ENCODE measurements at places on chromosomes 1 and 21. TPM values are rescaled to one million over a fixed set of nuclear protein-coding genes. Genes with fewer than 3 reads are reported as not detected.
A peak's percentile ranks its signal among the peaks of the same experiment; 100 is the strongest.

GRCh38 chr1:194024659-194025058 is 838.2 kb upstream of the B3GALT2 start:
- H3K36me3 ChIP-seq = no peaks in the 10 kb centered on the region
- no peak overlapping the region for H3K4me3 ChIP-seq
- no peak for DNase-seq

DNA sequence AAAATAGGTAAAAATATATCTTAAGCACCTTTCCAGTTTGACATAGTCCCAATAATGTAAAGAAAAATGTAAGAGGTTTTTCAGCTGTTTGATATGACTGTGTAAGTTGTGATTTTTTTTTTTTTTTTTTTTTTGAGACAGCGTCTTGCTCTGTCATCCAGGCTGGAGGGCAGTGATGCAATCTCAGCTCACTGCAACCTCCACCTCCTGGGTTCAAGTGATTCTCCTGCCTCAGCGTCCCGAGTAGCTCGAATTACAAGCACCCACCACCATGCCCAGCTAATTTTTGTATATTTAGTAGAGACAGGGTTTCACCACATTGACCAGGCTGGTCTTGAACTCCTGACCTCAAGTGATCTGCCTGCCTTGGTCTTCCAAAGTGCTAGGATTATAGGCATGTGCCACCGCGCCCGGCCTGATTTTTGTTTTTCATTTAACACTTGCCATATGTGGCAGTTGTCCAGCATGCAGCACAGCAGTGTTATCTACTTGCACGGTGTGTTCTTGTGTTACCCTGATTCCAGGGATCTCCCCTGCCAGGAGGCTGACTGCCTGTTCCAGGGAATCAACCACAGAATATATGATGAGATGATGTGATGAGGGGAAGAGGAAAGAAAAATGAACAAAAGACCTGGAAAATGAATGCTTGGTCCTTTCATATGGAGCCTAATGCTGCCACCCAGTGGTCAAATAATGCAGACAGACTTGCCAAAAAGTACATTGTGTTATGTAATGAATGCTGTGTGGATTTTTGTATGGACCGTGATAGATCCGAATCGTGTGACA is 79.0 kb downstream of the RAVER2 start:
- H3K27ac ChIP-seq = no peak overlapping the region
- peak; percentile 77 for DNase-seq
- no peaks in the 10 kb centered on the region for H3K27me3 ChIP-seq
- H3K4me3 ChIP-seq = no peak overlapping the region
- H3K4me1 ChIP-seq = no peaks in the 10 kb centered on the region

- no peak for DNase-seq
- peaks cover 20% of the 10 kb centered on the region for H3K27me3 ChIP-seq
- H3K4me1 ChIP-seq = peaks cover 57% of the 10 kb centered on the region
- no peak overlapping the region for H3K27ac ChIP-seq
- no peak overlapping the region for H3K4me3 ChIP-seq
- H3K36me3 ChIP-seq = peaks cover 35% of the 10 kb centered on the region
These were observed 4.9 kb downstream of the RHOC start for GRCh38 chr1:112702067-112702395.

GRCh38 chr1:43673261-43673660 is 23.3 kb downstream of the KDM4A start:
- peaks cover 83% of the 10 kb centered on the region for H3K36me3 ChIP-seq
- no peak for DNase-seq
- H3K27me3 ChIP-seq = no peaks in the 10 kb centered on the region
- no peaks in the 10 kb centered on the region for H3K4me1 ChIP-seq

GRCh38 chr1:58310881-58311280 is 235.6 kb downstream of the OMA1 start:
- no peak overlapping the region for H3K27ac ChIP-seq
- DNase-seq = no peak
- H3K4me3 ChIP-seq = no peak overlapping the region
- H3K27me3 ChIP-seq = no peaks in the 10 kb centered on the region
- H3K36me3 ChIP-seq = no peaks in the 10 kb centered on the region

DNA sequence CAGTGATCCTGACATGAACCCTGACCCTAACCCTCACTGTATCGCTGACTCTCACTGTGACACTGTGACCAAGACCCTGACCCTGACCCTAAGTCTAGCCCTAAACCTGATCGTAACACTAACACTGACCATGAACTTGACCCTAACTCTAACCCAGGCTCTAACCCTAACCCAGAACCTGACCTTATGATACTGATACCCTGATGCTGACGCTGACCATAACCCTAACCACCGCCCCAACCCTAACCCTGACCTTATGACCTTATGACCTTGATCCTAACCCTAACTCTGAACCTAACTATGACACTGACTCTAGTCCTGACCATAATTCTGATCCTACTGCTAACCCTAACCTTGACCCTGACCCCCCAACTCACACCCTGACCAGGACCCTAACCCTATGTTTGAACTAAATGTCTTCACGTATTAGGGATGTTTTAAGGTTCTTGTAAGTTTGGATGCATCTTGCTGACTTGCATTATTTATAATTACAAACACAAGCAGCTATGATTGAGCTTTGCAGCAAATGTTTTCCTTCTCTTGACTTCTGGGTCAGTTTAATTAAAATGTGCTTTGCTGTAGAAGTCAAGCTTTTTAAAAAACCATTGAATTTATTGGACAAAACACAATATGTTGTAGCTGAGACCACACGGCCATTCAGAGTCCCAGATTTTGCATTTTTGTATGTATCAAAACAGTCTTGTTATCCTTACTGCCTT is 23.9 kb upstream of the PRSS38 start:
- no peaks in the 10 kb centered on the region for H3K36me3 ChIP-seq
- H3K27ac ChIP-seq = no peak overlapping the region
- H3K27me3 ChIP-seq = peaks cover 4% of the 10 kb centered on the region
- DNase-seq = no peak
- H3K4me3 ChIP-seq = no peak overlapping the region
- peaks cover 13% of the 10 kb centered on the region for H3K4me1 ChIP-seq

DNA sequence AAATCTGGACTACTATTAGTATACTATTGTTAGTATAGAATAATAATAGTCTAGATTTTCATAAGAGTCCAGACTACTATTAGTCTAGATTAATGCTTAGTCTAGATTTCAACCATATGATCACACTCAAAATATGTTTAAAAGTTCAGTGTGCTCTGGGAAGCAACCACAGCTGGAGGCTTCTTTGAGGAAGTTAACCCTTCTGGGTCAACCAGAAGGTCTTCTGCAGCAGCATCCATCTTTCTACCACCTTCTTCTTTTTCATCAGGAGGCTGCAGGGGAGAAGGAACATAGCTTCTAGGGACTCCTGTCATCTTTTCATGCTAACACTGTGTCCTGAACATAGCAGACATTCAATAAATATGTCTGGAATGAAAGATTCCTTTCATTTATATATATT is 51.2 kb upstream of the DNAJC6 start:
- no peak overlapping the region for H3K27ac ChIP-seq
- DNase-seq = no peak
- no peak overlapping the region for H3K4me3 ChIP-seq
- no peaks in the 10 kb centered on the region for H3K36me3 ChIP-seq
- peaks cover 36% of the 10 kb centered on the region for H3K27me3 ChIP-seq
- peaks cover 4% of the 10 kb centered on the region for H3K4me1 ChIP-seq

- no peaks in the 10 kb centered on the region for H3K27me3 ChIP-seq
- peaks cover 7% of the 10 kb centered on the region for H3K36me3 ChIP-seq
- no peak overlapping the region for H3K4me3 ChIP-seq
- no peak overlapping the region for H3K27ac ChIP-seq
These were observed 32.9 kb downstream of the NRIP1 start for GRCh38 chr21:15031790-15032357.

- H3K27me3 ChIP-seq = no peaks in the 10 kb centered on the region
- peaks cover 15% of the 10 kb centered on the region for H3K36me3 ChIP-seq
- no peak overlapping the region for H3K27ac ChIP-seq
- DNase-seq = no peak
These were observed 21.9 kb upstream of the NBL1 start for GRCh38 chr1:19622204-19622603.

DNA sequence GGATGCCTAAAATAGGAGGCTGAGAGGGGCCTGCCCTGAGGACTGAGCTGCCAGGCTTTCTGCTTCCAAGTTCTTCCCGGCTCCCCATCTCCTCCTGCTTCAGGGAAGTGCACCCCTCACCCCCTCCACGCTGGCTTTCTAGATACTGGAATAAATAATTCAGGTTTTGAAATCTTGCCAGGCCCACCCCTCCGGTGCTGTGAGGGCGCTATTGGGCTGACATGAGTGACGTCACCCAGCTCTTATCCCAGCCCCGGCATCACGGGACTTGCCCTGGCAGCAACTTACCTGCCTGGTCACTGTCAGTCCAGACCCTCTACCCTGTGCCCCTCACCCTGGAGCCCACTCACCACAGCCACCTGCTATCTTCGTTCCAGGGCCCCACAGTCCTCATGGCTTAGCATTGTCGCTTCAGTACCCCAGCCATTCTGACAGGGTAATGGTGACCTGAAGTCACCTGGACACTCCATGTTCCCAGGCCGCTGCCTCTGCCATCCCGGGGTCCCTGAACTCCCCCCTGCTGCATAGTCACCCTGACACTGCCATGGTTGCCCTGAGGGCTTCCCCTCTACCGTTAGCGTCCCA is 819 bp upstream of the GPR3 start:
- no peak overlapping the region for H3K4me3 ChIP-seq
- no peak for DNase-seq
- no peaks in the 10 kb centered on the region for H3K36me3 ChIP-seq

The NPHS2 gene
- total RNA-seq = 0.05 TPM

The BLACAT1 gene
- 0.05 TPM for total RNA-seq

The KISS1 gene
- total RNA-seq = 0.90 TPM

The CADM3 gene
- total RNA-seq = 0.42 TPM
